ENCODE measurements at places on chromosomes 6 and 20.

GRCh38 chr6:159977255-159977903 lies 8.5 kb downstream of the IGF2R start:
- no peak for DNase-seq

- no peak for DNase-seq
These were observed 81.7 kb downstream of the COL9A1 start for GRCh38 chr6:70221025-70221714.

GRCh38 chr6:149833651-149834050 lies 30.5 kb downstream of the LRP11 start:
- DNase-seq: no peak

GRCh38 chr20:20931024-20931423 lies 175.1 kb downstream of the LINC00237 start:
- no peak for DNase-seq

GRCh38 chr6:83510791-83511190 lies 1.5 kb upstream of the PRSS35 start:
- no peak for DNase-seq

GRCh38 chr6:41273714-41274113 lies 12.8 kb downstream of the TREM1 start:
- no peak for DNase-seq

- no peak for DNase-seq
These were observed 50.8 kb downstream of the GCLC start for GRCh38 chr6:53494076-53494475.

DNA sequence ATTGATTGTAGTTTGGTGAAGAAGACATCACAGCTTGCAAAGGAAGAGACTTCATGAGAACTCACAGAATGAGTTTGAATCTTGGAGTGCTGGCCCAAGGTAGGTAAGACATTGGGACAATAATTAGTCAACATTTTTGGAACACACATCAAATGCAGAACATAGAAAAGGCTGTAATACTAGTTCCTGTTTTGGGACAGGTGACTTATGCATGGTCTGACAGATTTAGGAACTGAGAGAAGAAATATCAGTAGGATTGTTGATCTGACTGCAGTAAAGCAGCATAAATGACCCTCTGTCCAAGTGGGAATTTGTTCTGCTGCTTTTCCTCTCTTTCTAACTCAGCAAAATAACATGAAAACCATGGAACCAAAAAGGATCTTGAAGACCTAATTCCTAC lies 102.3 kb upstream of the MAP3K7 start:
- DNase-seq: no peak

DNA sequence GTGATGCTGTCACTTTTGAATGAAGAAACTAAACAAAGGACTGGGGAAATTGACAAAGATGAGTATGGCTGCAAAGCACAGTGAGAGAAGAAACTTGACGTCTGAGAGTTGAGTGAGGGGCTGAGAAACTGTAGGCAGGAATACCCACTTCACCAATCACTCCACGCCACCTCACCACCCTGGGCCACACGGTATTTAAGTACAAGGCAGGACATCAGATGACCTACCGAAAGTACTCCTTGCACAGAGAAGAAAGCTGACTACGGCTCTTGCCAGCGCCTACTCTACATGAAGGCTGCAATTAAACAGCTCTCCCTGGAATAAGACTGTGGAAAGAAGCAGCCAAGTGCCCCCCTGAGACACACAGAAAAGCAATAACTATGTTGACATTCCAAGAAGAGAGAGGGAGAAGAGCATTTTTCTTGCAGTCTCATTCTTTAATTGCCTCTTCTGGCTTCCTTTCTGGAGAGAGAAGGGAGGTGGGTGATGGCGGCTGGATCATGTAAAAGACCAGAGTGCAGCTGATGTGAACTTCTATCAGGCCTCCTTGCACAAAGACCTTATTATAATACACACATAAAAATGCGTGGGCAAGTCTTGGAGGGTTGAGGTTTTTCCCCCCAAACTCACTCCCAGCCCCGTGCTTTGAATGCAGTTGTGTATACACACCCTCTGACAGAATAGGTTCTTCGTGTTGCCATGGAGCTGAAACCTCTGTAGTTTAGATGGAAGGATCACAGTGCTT lies 44.6 kb downstream of the HIVEP2 start:
- no peak for DNase-seq

- DNase-seq: no peak
These were observed 18.9 kb downstream of the MKKS start for GRCh38 chr20:10415013-10415650.

GRCh38 chr20:16926626-16927430 lies 178.7 kb downstream of the OTOR start:
- no peak for DNase-seq

DNA sequence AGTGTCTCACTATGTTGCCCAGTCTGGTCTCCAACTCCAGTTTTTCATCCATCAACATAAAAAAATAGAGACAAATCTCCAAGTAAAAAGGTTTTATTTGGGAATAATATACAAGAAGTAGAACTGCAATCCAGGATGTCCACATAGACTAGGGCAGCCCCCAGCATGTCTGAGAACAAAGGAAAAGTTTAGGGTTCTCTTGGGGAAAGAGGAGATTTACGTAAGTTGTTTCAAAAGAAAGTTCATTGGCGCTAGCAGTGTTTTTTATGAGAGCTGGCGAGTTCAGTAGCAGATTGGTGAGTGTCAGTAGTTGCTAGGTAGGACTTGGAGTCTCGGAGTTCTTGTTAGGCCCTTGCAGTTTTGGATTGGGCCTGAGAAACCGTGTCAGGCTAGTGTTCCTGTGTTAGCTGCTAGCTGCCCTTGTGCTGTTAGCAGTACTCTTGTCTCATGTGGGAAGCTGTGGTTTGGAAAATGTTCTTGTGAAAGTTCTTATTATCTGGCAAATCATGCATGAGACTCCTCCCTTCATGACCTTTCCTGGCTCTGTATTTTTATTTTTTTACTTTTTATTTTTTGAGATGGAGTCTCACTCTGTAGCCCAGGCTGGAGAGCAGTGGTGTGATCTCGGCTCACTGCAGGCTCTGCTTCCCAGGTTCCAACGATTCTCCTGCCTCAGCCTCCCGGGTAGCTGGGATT lies 24.7 kb downstream of the TTLL9 start:
- no peak for DNase-seq

GRCh38 chr6:128284128-128284527 lies 236.3 kb downstream of the PTPRK start:
- no peak for DNase-seq

DNA sequence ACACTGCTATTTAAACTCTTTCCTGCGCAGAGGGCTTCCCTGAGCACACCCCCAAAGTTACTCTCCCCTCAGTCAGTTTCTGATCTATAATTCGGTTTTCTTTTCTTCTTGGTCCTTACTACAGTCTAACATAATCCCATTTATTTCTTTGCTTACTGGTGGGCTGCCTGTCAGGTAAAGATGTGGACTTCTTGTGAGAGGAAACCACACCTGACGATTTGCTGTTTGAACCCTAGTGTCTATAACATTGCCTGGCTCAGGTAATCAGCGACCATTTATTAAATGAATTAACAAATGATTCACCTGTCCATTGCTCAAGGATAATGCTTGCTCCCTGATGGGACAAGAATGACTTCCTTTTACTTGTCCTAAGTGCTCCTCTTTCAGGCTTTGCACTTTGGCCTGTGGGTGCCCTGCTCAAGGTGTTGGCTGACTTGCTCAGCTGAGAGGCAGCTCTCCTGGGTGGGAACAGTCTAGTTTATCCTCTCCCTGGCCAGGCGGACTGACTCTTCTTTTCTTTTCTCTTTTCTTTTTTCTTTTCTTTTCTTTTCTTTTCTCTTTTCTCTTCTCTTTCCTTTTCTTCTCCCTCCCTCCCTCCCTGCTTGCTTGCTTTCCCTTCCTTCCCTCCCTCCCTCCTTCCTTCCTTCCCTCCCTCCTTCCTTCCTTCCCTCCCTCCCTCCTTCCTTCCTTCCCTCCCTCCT lies 233.1 kb downstream of the BCAS1 start:
- DNase-seq: no peak

DNA sequence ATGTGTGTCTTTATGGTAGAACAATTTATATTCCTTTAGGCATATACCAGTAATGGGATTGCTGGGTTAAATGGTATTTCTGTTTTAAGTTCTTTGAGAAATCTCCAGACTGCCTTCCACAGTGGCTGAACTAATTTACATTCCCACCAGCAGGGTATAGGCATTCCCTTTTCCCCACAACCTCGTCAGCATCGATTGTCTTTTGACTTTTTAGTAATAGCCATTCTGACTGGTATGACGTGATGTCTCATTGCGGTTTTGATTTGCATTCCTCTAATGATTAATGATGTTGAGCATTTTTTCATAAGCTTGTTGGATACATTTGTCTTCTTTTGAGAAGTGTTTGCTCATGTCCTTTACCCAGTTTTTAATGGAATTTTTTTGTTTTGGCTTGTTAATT lies 5.3 kb upstream of the TASP1 start:
- DNase-seq: no peak

DNA sequence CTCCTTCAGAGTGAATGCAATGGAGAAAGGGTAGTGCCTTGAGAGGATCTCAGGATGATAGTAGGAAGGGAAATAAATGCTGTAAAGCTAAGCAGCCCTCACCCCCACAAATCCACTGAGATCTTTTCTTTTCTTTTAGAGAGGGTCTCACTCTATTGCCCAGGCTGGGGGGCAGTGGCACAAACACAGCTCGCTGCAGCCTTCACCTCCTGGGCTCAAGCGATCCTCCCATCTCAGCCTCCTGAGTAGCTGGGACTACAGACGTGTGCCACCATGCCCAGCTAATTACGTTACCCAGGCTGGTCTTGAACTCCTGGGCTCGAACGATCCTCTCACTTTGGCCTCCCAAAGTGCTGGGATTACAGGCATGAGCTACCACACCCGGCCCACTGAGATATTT lies 16.0 kb upstream of the AVP start:
- DNase-seq: no peak

GRCh38 chr6:53524455-53524815 lies 20.5 kb downstream of the GCLC start:
- DNase-seq: no peak

GRCh38 chr6:30480536-30481156 lies 8.7 kb upstream of the HLA-E start:
- DNase-seq: no peak

- DNase-seq: no peak
These were observed 155.4 kb downstream of the MCHR2 start for GRCh38 chr6:99838607-99839006.

DNA sequence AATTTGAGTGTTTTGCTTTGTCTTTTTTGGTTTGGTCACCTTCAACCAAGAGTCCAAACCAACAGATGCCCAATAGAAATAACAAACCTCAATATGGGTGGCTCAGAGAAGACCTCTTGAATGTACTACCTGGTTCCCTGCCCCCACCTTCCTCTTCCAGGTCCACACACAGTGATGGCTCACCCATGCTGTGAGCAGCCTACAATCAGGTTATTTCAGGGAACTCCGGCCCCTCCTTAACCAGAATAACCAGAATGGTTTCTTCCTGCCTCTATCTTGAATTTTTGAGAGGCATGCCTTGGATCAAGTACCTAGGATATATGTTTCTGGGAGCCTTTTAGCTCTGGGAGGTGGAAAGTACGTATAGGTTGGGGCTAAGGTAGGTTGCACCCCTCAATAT lies 327.1 kb upstream of the PRDM1 start:
- no peak for DNase-seq

DNA sequence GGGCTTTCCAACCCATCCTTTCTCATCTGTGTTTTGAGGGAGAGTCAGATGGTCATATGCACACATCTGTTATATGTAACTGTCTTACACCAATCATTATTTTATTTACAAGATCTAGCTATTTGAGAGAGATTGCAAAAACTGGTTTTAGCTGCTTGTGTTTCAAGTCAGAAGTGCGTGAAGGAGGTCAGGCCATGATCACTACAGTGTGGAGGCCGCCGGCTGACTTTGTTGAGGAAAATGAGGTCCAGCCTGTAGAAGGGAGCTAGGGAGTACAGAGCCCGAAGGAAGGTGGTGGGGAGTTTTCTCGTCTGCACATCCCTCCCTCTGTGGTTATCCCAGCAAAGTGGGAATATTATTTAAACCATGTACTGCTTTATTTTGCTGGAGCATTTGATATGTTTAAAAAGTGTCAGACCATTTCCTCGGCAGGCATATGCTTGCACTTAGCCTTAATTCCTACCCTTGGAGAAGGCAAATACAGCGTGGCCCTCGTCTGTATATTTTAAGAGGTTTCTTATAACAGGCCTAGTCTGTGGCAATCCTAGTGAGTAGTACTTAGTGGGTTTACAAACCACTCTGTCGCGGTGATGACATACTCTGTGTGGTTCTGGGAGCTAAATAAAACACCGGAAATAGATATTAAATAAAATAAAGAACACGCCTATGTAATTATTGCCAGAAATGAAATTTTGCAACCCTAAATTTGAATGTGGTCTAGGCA lies 95.6 kb downstream of the UST start:
- no peak for DNase-seq
